Fibroblast of skin of right quadriceps (primary cell): ENCODE measurements at places on chromosomes 3 and 15.

DNA sequence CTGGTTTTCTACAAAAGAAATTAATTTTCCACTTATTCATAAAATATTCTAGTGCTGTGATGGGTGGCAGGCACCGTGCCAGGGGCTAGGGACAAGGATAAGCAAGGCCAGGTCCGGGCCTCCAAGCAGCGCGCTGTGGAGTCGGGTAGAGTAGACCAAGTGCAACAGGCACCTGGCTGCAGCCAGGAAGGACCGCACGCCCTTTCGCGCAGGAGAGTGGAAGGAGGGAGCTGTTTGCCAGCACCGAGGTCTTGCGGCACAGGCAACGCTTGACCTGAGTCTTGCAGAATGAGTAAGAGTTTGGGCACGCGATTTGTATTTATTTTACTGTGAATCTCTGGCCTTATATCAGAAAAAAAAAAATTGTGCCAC is at the start of gene CASR:
CASR (plus strand) TSS at position 148 of the 372 bp plus-strand sequence. CDS start 70,522 bp downstream, outside the sequence.
- DNase-seq: no peak

DNA sequence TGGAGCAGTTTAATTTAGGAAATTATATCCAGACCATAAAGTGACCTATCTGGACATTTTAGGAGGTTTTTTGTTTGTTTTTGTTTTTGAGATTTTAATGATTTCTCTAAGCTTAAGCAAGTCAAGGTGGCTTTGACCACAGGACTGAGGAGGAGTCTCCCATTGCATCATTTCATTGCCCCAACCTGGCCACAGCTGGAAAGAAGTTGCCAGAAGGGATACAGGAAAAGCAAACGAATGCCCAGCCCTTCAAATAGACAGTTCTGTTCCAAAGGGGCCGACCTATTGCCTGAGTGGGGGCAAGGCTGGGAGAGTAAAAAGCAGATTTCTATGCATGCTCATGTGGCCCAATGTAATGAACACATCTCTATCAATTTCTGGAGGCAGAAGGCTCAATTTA is 12.0 kb upstream of the ONECUT1 start:
- DNase-seq: no peak

GRCh38 chr15:94053626-94054025 is 177.7 kb upstream of the MCTP2 start:
- DNase-seq: peak; percentile 22

DNA sequence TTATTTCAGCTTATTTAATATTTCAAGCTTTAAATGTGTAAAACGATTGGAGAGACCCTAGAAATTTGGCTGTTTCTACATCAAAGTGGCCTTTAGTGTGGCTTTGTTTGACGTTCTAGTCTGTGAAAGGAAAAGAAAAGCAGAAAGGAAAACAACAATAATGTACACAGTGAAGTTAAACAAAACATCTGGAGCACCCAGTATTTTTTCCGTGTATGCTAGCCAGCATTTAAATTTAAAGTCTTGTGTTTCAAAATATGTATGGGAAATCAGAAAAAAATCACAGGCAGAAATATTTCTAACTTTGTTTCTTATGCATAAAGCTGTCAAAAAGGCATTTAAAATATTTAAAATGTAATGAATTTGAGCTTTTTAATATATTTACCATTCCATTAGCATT is 218.1 kb downstream of the NAALADL2 start:
- no peak for DNase-seq

- no peak for DNase-seq
Observed at GRCh38 chr15:23890218-23890617, 203.1 kb upstream of the NDN start.

GRCh38 chr3:187040516-187041361 is 98.6 kb downstream of the RPL39L start:
- DNase-seq: peak; percentile 76

DNA sequence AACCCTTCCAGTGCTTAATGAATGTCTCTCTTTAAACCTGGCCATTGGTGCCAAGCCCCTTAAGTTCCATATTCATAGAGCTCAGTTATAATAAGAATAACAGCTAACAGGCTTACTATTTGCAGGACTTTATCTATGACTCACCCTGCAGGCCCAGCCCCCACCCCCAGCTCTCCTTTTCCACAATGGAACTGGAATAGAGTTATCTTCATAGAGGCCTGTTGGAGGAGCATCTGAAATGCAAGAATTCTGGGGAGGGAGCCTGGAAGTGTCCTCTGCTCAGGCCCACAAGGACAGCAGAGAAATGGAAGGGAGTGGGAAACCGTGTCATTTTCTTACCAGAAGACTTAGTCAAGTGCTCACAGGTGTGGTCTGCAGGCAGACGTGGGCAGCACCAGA is 52.8 kb downstream of the SEMA5B start:
- peak; percentile 63 for DNase-seq

GRCh38 chr3:58490860-58491501 is 915 bp upstream of the KCTD6 start:
- no peak for DNase-seq

- no peak for DNase-seq
Observed at GRCh38 chr3:171542976-171543375, 82.8 kb upstream of the TNIK start.

DNA sequence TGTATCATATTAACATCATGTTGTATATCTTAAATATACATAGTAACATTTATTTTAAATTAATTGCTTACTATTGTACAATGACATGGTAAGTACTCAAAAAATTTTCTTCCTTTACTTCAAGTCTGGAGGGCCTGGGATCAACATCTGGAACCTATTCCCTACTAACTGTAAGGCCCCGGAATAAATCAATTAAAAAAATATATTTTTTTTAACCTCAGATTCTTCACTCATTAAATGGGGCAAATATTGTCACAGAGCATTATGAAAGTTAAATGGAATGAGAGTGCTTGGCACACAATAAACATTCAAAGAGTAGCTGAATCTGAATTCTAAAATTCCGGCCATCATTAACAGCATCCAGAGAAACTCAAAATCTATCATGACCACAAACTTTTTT is 16.5 kb downstream of the GSK3B start:
- peak; percentile 40 for DNase-seq

- DNase-seq: no peak
Observed at GRCh38 chr15:33960549-33960935, 7.8 kb upstream of the CHRM5 start.

- DNase-seq: no peak
Observed at GRCh38 chr15:53841651-53842050, 82.2 kb upstream of the WDR72 start.

DNA sequence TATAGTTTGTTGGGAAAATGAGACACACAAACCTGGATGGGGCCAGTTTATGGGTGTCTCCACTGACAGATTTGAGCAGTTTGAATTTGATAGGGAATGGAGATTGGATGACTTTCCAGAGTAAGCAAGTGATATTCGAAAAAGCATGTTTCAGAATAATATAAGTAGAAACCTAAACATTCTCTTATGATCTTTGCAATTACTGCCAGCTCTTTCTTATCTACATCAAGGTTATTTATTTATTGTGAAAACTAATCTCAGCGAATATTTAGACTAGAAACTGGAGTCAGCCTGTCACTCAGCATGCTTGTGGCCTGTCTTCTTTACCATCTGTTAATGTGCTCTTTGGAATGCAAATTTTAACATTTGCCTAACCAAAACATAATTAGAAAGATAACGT is 57.8 kb upstream of the SPPL2A start:
- DNase-seq: no peak

- DNase-seq: peak; percentile 30
Observed at GRCh38 chr3:111712294-111713167, 117.4 kb upstream of the ZBED2 start.

DNA sequence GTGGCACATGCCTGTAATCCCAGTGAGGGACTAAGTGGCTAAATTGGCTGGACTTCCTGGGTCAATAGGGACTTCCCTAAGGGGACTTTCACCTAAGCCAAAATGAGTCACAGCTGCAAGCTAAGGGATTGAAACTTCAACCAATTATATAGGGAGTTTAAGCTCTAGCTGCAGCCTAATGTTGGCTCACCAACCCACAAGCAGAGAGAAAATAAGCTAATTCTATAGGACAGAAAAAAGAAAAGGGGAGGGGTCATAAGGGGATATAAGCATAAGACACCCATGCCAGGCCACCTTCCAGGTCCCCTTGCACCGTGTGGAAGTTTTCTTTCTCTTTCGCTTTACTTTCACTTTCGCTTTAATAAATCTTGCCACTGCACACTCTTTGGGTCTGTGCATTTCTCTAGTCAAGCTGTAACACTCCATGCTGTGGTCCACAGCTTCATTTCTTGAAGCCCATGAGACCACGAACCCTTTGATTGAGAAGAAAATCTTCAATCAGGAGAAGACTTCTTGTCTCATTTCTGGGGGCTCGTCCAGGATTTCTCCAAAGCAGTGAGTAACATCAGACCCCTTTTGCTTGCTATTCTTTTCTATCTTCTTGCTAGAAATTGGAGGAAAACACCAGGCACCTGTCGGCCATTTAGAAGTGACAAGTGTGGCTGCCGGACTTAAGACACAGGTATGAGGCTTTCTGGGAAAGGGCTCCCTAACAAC is 192.3 kb downstream of the IGSF11 start:
- DNase-seq: peak; percentile 1

GRCh38 chr3:150721285-150722130 is 17.8 kb upstream of the ERICH6 start:
- DNase-seq: peak; percentile 60
